CD4-positive, alpha-beta T cell treated with Interleukin-10 for 1 hour (primary cell): ENCODE measurements at places on chromosomes 11 and 22.
A peak's percentile ranks its signal among the peaks of the same experiment; 100 is the strongest.

GRCh38 chr22:48748860-48749554 lies 1078.7 kb downstream of the BRD1 start:
- DNase-seq = no peak

DNA sequence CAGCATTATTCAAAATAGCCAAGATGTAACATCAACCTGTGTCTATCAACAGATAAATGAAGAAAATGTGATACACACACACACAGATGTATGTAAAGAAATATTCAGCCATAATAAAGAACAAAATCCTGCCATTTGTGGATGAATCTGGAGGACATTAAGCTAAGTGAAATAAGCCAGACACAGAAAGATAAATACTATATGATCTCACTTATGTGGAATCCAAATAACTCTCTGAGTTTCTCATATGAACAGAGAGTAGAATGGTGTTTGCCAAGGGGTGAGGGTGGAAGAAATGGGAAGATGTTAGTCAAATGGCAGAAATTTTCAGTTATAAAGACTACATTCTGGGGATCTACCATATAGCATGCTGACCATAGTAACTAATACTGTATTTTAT lies 224.2 kb downstream of the GUCY1A2 start:
- DNase-seq = no peak

DNA sequence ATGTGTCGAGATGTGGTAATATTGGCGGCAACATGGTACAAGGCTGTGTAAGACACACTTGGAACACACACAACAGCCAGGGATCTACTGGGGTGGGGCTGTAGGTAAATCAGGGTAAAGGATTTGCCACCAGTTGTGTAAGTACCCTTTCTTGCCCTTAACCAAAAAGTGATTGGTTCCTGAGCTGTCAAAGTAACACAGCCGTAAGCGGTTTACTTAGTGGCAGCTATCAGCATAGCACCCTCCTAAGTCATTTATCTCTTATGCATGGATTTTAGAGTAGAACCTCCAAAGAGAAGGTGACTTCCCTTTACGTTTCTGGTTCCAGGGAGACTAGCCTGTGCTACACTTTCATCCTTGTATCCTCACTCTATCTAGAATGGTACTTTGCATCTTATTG lies 57.2 kb downstream of the SPECC1L start:
- DNase-seq = no peak

DNA sequence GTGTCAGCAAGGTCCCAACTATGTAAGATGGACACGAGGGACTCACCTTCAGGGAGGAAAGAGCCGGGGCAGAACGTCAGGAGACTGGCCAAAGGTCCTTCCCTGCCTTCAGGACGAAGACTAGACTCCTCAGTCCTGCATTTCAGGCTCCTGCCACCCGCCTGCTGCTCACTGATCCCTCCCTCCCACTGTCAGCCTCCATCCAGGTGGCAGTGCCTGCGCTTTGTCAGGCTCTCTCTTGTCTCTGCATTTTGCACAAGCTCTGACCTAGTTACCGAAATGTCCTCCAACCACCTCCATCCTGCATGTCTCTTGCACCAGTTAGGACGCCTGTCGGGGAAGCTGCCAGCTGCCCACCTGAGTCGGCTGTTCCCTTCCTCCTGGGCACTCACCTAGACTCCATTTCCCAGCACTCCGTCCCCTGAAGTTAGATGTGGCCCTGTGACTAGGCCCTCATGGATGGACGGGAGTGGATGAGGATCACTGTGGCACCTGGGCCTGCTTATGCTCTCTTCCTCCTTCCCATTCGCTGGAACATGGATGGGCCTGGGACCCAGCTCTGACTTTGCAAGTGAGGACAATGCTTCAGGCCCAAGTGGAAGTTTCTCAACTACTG lies 8.0 kb downstream of the B3GNT6 start:
- DNase-seq = no peak

DNA sequence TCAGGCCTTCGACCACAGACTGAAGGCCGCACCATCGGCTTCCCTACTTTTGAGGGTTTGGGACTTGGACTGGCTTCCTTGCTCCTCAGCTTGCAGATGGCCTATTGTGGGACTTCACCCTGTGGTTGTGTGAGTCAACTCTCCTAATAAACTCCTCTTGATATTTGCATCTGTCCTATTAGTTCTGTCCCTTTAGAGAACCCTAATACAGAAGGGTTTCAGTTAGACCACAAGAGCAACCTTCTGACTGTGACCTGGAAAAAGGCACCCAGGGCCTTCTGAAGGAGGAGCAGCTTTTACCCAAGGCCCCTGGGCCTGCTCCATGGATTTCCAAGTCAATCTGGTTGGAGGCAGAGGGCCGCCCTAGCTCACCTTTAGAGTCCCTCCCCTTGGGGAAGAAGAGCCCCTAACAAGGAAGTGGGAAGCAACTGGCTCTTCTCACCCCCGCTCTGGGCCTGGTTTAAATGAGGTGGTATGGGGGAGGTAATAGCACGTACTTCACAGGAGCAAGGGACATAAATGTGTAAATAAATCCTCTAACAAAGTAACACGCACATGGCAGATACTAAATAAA lies 11.2 kb upstream of the CHST1 start:
- DNase-seq = no peak

DNA sequence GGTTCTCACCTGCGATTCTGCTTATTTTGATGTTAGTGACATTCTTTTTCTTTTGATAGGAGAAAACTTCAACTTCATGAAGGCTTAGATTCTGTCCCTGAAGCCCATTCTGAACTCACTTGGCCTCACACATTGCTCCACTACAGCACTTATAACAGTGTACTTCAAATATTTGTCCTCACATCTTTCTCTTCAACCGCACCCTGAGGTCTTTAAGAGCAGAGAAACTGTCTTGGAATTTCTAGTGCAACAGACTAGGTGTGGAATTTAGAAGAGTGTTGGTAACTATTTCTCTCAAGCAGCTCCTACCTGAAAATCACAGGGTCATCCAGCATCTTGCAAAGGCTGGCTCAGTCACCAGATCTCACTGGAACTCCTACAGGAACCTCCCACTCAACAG lies 7.8 kb downstream of the MRGPRX3 start:
- no peak for DNase-seq

DNA sequence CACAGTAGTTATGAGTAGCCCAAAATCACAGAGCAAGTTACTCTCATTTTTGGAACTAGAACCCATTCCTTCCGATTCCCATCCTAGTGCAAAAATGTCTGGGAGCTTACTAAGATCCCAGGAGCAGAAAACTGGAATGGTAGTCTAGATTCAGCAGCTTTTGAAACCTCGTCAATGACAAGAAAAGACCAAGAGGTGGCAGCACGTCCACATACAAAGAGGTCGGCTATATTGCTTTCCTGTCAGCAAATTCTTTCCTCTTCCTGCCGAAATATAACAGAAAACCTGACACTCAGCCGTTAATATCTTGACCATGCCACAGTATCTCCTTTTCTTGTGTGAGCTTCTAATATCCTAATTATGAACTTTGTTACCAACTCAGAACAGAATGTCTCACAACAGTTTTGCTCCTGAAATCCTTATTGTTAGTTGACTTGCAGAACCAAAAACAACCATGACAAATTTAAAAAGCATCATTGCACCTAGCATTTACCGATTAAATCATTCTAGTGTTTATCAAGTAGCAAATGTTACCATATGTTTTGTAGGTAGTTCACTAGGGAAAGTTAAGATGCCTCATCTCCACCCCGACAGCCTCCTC lies 92.8 kb upstream of the OR9G4 start:
- DNase-seq = peak; percentile 5

DNA sequence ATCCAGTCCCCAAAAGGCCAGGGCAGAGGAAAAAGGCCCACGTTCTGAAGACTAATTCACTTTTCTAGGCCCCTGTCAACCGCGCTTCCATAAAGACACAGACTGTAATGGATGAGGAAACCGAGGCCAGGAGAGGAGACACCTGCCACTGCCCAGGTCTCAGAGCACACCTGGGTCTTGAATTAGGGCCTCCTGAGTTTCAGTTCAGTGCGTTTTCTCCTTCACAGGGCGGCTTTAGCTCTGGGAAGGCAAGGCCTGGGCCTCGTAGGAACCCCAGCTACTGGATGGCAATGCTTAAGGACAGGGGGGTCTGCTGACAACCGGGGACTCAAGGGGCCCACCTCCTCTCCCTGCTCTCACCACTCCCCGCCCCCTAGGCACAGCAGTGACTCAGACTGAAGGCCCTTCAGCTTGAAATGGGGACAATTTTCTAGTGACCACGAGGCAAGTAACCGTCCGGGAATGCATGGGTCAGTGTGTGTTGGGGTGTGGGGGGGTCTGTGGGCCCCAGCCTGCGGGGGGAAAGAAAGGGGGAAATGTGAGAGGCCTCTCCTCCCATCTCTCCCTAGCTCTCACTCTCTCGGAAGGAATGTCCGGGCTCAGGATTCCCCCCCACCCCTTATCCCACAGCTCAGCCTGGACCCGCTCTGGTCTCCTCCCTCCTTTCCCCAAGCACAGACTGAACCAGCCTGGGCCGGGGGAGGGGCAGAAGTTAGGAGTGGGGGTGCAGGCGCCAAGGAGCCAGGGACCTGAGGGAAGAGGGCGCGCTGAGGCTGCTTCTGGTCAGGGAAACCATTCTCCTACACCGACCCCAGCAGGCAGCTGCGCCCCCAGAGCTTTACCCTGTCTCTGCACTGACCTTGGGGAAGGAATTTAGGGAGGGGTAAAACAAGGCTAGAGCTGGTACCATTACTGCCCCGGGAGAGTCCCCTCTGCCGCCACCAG lies 17.2 kb downstream of the CREB3L1 start:
- DNase-seq = no peak

GRCh38 chr22:41620589-41621098 lies at the start of gene DESI1:
DESI1 (minus strand) TSS chr22:41621043; CDS start chr22:41620839, 204 bp downstream.
- no peak for DNase-seq

- DNase-seq = no peak
These were observed 14.0 kb downstream of the RPUSD4 start for GRCh38 chr11:126197277-126197939.

GRCh38 chr11:120271672-120272071 lies 31.7 kb downstream of the POU2F3 start:
- no peak for DNase-seq

DNA sequence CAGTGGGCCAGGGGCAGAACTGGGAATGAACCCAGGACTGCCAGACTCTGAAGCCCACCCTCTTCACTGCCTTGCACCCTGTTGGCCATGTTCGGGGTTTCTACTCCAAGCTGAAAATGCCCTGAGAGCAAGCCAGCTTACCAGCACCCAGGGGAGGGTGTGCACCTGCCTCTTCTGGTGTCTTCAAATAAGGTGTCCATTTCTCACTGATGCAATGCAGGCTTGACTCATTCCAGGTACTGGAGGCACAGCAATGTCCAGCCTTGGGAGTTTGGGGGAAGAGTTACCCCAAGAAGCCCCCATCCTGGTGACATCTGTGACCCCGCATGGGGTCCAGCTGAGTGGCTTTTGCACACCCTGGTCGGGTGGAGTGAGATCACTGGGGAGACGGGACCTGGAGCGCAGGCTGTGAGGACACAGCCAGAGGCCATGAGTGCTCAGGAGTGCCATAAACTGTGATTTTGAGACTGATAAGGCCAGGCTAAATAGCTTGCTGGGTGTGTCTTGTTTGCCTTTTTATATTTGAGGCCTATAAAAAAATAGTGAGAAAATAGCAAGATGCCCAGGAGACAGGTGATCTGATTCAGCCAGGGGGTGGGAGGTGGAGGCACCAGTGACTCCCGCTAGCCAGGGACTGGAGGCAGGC lies 4.6 kb upstream of the CERK start:
- no peak for DNase-seq

GRCh38 chr11:111632516-111633220 lies 30.4 kb downstream of the SIK2 start:
- DNase-seq = no peak

DNA sequence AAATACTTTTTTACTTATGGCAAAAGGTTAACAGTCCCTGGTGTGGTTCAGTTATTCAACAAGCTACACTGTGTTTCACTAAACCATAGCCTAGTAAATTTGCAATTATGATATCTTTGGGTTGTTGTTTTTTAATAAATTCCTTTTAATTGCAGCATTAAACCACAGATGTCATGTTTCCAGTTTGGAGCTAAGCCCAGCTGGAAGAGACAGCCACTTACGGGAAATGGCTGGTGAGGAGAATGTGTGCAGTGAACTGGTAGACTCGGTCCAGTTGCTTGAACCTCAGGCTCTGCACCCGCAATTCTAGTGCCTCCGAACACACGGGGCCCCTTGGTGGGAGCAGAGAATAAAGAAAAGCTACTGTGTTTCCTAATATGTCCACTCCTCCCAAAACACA lies 70.8 kb downstream of the WNT11 start:
- DNase-seq = no peak

GRCh38 chr11:73376803-73377629 lies 817 bp downstream of the RELT start:
- peak; percentile 76 for DNase-seq

DNA sequence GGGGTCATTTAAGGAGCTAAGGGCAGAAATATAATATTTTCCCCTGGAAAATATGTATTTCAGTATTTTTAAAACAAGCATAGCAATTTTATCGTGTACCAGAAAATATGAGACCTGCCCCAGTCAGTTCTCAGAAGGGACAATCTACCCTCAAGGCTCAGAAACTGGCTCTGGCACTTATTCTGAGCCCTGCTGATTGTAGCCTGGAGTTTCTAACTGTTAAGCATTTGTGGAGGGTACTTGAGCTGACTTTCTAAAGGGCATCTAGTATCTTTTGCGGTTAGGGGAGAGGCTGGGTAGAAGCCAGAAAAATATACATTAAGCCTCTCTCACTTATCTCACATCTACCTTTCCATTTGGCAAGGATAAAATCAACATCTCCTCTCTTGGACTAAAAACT lies 71.3 kb upstream of the FSHB start:
- no peak for DNase-seq

DNA sequence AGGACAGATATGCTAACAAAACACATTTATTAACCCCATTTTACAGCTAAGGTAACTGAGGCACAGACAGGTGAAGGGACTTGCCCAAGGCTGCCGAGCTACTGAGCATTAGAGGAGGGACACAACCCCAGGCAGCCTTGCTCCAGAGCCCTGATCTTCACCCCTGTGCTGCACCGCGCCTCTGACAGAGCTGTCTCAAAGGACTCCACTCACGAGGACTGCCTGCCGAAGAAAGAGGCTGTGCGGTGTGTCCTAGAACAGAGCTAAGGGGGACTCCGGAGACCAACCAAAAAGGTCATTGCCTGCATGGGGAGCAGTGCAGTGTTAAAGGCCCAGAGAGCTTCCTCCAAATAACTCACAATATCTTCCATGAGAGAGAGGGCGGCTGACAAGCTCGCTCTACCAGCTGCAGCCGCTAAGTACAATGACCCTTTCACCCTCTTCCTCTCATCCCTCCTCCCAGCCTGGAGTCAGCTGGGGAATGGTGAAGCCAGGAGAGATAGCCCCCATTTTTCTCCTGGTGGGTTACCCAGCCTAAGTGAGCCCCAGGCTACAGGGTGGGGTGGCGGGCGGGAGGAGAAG lies 119.2 kb downstream of the DSCAML1 start:
- DNase-seq = no peak

DNA sequence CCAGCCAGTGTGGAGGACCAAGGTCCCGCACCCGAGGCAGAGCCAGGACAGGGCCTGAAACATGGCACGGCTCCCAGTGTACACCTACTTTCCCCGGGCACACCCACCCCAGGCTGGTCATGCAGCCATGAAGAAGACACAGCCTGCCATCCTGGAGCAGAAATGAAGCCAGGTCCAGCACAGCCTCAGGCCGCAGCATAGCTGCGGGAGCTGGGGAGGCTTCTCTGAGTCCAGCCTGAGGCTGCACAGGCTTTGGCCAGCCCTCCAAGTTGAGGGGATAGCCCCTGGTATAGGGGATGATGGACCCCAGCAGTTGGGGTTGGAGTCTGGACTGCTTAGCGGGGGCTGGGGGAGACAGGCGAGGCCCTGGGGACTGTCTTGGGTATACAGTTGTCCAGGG lies 2.9 kb upstream of the HDAC10 start:
- DNase-seq = no peak

- no peak for DNase-seq
These were observed 4.3 kb downstream of the RSPH14 start for GRCh38 chr22:23137468-23137867.

- DNase-seq = no peak
These were observed 13.3 kb upstream of the SH3BP1 start for GRCh38 chr22:37626144-37626543.
